ENCODE measurements at places on chromosomes 7 and 10. TPM values are rescaled to one million over a fixed set of nuclear protein-coding genes. Genes with fewer than 3 reads are reported as not detected.

The AGBL3 gene
- 0.97 TPM for polyA plus RNA-seq

The CYP3A4 gene
- polyA plus RNA-seq = 0.33 TPM

The PNLIPRP3 gene
- not detected for polyA plus RNA-seq

The CALHM3 gene
- polyA plus RNA-seq = not detected

The PNLIPRP1 gene
- polyA plus RNA-seq = not detected

The ADCYAP1R1 gene
- polyA plus RNA-seq = 7.0 TPM

The ING3 gene
- 10.3 TPM for polyA plus RNA-seq

The TRIM50 gene
- not detected for polyA plus RNA-seq

The C10orf62 gene
- polyA plus RNA-seq = 0.26 TPM

The NKX1-2 gene
- not detected for polyA plus RNA-seq

The SPAG6 gene
- 0.07 TPM for polyA plus RNA-seq

The LLCFC1 gene
- not detected for polyA plus RNA-seq

The CALML5 gene
- polyA plus RNA-seq = not detected

The ADD3 gene
- polyA plus RNA-seq = 15.6 TPM

The OGDHL gene
- polyA plus RNA-seq = 9.2 TPM

The TMEM139 gene
- 3.9 TPM for polyA plus RNA-seq

The TMEM225B gene
- 1.4 TPM for polyA plus RNA-seq

The SEMA3D gene
- polyA plus RNA-seq = 1.5 TPM

The CYP3A7 gene
- polyA plus RNA-seq = 0.09 TPM

The ANXA8L1 gene
- not detected for polyA plus RNA-seq

The MKRN1 gene
- polyA plus RNA-seq = 49.4 TPM

The CHST15 gene
- 5.2 TPM for polyA plus RNA-seq

The DLG5 gene
- 39.6 TPM for polyA plus RNA-seq

The CTAGE6 gene
- 0.13 TPM for polyA plus RNA-seq

The KLLN gene
- 0.24 TPM for polyA plus RNA-seq

The PODXL gene
- polyA plus RNA-seq = 21.3 TPM

The STEAP1 gene
- 3.0 TPM for polyA plus RNA-seq

The NKX6-2 gene
- polyA plus RNA-seq = 0.40 TPM

The PNLIP gene
- polyA plus RNA-seq = 0.16 TPM

The FAM200A gene
- polyA plus RNA-seq = 5.6 TPM

The UMAD1 gene
- polyA plus RNA-seq = 33.3 TPM

The LIPN gene
- not detected for polyA plus RNA-seq

The IQUB gene
- polyA plus RNA-seq = 0.54 TPM

The OR6V1 gene
- polyA plus RNA-seq = not detected

The PRPS1L1 gene
- not detected for polyA plus RNA-seq

The FGFBP3 gene
- polyA plus RNA-seq = 3.5 TPM

The PIP gene
- not detected for polyA plus RNA-seq

The IL15RA gene
- 11.0 TPM for polyA plus RNA-seq

The PIK3CG gene
- polyA plus RNA-seq = 0.13 TPM

The CLDN3 gene
- not detected for polyA plus RNA-seq

The NUTM2E gene
- polyA plus RNA-seq = not detected

The CXCL12 gene
- polyA plus RNA-seq = 37.7 TPM

The TEX36 gene
- not detected for polyA plus RNA-seq

The DTX2 gene
- polyA plus RNA-seq = 2.8 TPM

The EGFR gene
- 7.0 TPM for polyA plus RNA-seq

The NEUROG3 gene
- not detected for polyA plus RNA-seq

All from adrenal gland (tissue), 19 donors.